ENCODE measurements at places on chromosomes 7 and 10. TPM values are rescaled to one million over a fixed set of nuclear protein-coding genes. Genes with fewer than 3 reads are reported as not detected.

Gene GSTO2
- total RNA-seq, result 3.0 TPM

Gene PRKG1
- 145 TPM for total RNA-seq

Gene PHYHIPL
- total RNA-seq, result 2.6 TPM

Gene MRM2
- 16.6 TPM for total RNA-seq

Gene TAS2R3
- not detected for total RNA-seq

Gene VENTX
- 5.1 TPM for total RNA-seq

Gene NEUROD6
- not detected for total RNA-seq

Gene OR2A1
- total RNA-seq, result not detected

Gene EIF5AL1
- not detected for total RNA-seq

Gene MACC1
- 0.56 TPM for total RNA-seq

Gene SCART1
- 12.1 TPM for total RNA-seq
